ENCODE measurements at places on chromosomes 4 and X.
A peak's percentile ranks its signal among the peaks of the same experiment; 100 is the strongest.

DNA sequence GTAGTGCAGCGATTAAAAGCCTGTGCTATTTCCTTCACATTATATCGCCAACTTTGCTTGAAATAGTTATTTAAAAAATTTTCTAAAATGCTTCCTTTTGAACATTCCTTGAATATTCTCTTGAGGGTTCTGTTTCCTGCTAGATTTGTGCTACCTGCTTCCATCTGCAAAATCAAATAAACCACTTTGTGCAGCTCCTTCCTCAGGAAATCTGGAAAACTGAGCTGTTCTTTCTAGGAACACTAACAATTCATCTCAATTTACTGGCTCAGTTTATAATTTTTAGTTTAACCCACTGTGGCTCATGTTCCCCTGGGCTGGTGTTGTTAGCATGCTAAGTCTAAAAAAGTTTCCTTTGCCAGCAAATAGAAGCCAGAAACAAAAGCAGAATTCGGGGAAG, 88.1 kb upstream of the LCORL start:
- no peak for DNase-seq

DNA sequence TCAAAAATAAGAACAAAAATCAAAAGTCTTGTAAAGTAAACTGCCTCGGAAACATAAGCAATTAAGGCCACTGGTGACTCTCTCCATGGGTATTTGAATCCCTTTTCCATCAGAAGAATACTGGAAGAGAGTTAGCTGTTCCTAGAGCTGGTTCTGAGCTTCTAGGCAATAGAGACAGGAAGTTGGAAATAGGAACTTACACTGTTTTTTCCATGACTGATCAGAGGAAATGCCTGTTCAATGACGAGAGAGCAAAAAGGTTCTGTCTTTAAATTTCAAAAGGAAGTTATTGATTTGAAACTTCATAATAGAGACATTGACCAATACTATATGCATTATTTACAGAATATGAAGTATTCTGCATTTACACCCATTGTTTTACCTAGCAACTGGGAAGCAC, 503.5 kb upstream of the ARX start:
- no peak for DNase-seq

- DNase-seq: peak; percentile 13
Measured at GRCh38 chr4:147944249-147944648, 212.4 kb downstream of the ARHGAP10 start.

GRCh38 chr4:108049406-108049805, 59.7 kb downstream of the HADH start:
- peak; percentile 24 for DNase-seq

GRCh38 chrX:50002067-50002714, 79.8 kb downstream of the CLCN5 start:
- no peak for DNase-seq

GRCh38 chr4:117623326-117623725, 411.0 kb upstream of the NDST3 start:
- no peak for DNase-seq

DNA sequence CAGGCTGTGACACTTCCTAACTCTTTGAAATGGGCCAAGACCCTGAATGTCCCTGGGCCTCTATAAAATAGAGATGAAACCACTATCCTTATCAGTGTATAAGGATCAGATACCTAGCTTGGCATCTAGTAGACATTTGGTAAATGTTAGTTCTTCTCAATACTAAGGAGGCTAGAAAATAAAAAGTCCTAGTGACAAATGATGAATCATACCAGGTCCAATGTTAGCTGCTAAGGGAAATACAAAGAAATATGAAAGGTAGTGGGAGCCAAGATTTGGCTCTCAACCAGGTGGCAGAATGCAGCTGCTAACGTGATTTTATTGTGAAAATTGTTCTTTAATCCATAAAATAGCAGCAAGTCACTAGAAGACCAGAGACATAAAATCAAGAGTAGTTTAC, 19.8 kb upstream of the PPARGC1A start:
- no peak for DNase-seq

DNA sequence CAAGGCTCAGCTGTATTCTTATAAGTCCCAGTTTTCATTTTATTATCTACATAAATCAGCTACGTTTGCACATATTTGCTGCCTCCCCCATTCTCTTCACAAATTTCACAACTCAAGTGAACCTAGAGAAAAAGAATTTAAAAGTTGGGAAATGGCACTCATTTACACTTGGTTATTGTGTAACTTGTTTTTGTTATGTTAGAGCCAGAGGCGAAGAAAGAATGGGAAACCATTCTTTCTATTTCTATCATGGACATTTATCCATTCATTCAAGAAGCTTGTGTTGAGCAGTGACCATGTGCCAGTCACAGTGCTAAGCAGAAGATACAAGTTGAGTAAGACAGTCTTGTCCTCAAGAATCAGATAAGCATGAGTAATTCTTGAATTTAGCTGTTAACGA, 13.5 kb downstream of the LIAS start:
- no peak for DNase-seq

DNA sequence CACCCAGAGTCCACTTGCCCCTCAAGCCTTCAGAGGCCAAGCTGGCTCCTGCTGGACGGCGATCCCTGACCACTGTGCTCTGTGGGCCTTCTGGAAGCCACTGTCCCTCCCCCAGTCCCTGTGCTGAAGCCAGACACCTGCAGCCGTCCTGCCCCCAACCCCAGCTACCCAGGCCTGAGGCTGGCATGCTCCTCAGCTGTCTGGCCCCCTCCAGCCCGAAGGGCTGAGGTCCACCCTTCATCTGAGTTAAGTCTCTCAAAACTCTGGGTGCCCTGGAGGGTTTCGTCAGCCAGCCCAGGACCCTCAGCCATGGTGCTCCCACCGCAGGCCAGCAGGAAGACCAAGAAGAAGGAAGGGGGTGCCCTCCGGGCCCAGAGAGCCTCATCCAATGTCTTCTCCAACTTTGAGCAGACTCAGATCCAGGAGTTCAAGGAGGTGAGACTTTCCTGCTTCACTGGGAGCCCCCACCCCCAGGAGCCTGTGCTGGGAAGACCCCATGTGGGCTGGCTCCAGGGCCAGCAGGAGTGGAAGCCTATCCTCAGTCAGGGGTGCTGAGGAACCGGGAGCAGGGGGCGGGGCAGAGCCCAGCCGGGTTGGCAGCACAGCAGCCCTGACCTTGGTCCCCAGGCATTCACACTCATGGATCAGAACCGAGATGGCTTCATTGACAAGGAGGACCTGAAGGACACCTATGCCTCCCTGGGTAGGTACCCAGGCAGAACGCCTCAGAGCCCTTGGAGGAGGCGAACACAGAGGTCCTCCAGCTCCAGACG, 4.2 kb downstream of the MYL5 start:
- DNase-seq: no peak

DNA sequence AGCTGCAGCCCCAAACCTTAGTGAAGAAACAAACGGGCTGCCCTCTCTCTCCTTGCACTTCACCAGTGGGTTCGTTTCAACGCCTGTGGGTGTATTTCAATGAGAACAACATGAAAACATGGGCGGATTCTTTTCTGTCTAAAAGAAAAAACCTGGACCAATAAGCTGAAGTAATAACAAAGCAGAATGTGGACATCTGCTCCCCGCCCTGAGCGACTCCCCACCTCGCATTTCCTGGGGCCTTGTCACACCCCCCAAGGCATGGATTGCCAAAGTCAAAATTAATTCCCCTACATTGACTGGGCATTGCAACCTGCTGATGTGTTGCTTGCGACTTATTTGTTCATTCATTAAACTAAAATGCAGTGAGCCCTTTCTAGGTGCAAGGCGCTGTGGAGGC, 142.9 kb downstream of the BCOR start:
- no peak for DNase-seq

GRCh38 chr4:10275696-10276095, 159.1 kb upstream of the WDR1 start:
- no peak for DNase-seq

DNA sequence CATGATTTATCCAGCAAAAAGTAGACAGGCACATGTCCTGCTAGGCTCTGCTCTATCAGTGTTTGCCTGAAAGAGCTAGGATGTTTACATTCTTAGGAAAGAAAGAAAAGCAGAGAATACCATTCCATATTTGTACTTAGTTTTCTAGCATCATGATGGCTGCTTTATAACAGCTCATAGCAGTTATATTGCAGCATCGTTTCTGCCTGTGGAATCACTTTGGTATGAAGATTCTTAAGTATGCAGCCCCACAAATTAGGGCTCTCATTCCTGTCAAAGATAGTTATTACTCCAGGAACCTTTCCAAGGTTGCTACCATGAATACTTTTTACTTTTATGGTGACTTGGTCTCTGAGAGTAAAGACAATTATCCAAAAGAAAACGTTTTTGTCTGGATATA, 119.0 kb upstream of the MYOZ2 start:
- DNase-seq: no peak

- no peak for DNase-seq
Measured at GRCh38 chr4:42945874-42946273, 53.4 kb downstream of the GRXCR1 start.

DNA sequence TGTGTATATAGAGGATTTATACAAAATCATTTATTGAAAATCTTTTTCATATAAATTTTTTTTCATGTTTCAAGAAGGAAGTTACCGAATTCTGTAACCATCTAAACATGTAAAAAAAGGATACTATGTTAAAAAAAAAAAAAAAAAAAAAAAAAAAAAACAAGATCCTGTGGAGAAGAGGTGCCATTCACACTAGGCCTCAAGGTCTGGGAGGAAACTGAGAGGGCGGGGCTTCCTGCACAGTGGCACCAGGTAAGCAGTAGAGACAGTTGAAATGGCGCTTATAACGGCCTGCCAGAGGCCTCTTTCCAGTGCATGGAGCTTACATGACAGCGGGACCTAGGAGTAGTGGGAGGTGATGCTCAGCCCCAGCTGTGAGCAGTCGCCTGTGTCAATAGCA, 17.5 kb downstream of the TRAPPC2 start:
- peak; percentile 47 for DNase-seq

GRCh38 chr4:2596611-2597010, 60.2 kb downstream of the FAM193A start:
- no peak for DNase-seq

DNA sequence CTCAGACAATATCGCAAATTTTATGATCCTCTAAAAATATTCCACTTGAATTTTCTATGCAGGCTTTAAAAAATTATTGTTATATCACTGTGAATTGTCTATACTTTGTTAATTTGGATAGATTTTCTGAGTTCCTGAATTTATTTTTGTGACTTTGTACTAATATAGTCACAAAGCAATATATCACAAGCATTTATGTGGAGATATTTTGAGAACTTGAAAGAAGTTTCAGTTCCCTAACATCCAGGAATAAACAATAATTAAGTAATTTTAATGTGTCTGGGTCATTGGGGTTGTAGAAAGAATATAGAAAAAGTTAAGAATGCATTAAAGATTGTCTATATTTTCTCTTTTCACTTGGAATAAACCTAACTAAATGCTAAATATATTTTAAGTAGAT, 32.0 kb downstream of the CXCL8 start:
- no peak for DNase-seq

DNA sequence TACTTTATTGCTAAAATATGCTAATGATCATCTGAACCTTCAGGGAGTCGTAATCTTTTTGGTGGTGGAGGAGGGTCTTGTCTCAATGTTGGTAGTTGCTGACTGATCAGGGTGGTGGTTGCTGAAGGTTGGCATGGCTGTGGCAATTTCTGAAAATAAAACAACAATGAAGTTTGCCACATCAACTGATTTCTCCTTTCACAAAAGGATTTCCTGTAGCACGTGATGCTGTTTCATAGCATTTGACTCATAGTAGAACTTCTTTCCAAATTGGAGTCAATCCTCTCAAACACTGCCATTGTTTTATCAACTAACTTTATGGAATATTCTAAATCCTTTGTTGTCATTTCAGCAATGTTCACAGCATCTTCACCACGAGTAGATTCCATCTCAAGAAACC, 19.3 kb downstream of the DDIT4L start:
- no peak for DNase-seq

DNA sequence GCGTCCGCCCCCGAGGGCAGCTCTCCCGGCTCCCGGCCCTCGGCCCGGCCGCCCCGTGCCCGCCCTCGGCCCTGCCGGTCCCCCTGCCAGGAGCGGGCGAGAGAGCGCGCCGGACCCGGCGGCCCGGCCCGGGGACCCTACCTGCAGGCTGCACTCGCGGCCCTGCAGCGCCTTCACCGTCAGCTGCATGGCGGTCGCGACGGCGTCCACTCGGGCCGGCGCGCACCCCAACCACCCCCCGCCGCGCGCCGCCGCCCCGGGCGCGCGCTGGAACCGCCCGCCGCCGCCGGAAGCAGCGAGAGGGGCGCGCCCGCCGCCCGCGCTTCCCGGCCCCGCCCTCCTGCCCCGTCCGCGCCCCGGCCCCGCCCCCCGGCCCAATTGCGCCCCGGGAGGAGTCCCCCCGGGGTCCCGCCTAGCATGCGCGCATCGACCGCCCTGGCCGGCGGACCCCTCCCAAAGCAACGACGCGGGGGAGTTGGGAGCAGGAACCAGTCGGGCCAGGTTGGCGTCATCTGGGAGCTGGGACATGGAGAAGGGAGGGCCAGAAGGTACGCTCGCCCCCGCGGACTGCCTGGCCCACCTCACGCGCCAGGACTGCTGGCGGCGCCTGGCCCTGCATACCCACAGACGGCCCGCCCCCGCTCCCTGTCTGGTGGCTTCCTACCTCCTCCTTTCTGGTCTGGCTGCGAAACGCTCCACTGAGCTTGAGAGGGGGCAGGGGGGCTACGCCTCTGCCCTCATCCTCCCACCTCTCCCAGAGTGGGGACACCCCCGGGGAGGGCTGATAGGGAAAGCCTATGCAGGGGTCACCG, at the start of gene UBL4A:
TSS of gene UBL4A (minus strand) at position 220 of the 812 bp plus-strand sequence. CDS start at position 189, 31 bp downstream.
- peak; percentile 41 for DNase-seq

GRCh38 chr4:77177199-77177598, 20.2 kb downstream of the CCNG2 start:
- DNase-seq: no peak

- no peak for DNase-seq
Measured at GRCh38 chrX:107940095-107940494, 42.1 kb downstream of the TEX13B start.

- DNase-seq: no peak
Measured at GRCh38 chr4:154427149-154427548, 64.5 kb downstream of the DCHS2 start.

GRCh38 chrX:71510161-71510560, 22.7 kb upstream of the OGT start:
- no peak for DNase-seq

DNA sequence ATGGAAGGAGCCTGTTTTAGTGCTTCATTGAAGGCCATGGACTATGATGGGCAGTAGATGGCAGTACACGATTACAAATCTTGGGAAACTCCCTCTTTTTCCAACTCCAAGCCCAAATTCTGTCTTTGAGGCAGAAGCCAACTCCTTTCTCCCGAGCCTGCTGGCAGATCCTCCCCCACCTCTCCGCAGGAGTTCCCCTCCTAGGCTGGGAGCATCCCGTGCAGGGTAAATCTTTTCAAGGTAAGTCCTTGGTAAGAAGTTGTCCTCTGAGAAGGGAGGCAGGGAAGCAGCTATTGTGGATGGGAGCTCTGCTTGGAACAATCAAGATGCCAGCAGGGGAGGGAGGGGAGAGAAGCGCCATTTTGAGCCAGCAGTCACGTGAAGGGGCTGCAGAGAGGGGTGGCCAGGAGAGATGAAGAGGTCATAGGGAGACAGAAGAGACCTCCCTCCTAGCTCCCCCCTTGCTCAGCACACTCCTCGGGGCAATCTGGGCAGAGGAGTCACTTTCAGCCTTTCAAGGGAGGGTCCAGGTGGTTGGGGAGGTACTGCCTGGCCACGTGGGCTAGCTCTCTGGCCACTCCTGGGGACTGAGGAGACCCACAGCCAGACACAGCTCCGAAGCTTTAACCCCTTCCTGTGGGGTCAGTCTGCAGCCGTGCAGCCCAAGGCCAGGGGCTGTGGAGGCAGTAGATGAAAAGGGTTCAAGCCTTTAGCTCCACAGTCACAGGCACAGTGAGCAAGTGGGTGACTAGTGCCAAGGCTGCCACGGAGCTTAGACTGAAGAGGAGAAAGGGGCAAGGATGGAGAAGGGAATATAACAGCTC, 9.6 kb downstream of the CC2D2A start:
- DNase-seq: no peak

Data from CD4-positive, alpha-beta T cell treated with Interleukin-4 for 4 hours (primary cell).